ENCODE measurements at places on chromosomes 2 and 18.

GRCh38 chr2:104703669-104704068, 150.2 kb upstream of the POU3F3 start:
- DNase-seq, result no peak

GRCh38 chr2:79952616-79953015, 351.9 kb downstream of the LRRTM1 start:
- no peak for DNase-seq

DNA sequence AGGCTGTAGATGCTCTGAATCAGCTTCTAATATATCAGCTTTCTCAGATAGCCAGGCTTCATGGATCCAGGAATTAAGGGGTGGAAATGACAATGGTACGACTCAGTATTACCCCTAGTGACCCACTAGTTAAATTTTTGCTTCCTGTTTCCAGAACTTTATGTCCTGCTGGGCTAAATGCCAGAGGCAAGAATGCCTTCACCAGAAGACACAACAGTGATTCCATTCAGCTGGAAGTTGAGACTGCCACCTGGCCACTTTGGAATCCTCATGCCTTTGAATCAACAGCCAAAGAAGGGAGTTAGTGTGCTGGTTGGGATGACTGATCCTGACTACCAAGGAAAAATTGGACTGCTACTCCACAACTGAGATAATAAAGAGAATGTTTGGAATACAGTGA, 239.1 kb downstream of the ASXL3 start:
- no peak for DNase-seq

DNA sequence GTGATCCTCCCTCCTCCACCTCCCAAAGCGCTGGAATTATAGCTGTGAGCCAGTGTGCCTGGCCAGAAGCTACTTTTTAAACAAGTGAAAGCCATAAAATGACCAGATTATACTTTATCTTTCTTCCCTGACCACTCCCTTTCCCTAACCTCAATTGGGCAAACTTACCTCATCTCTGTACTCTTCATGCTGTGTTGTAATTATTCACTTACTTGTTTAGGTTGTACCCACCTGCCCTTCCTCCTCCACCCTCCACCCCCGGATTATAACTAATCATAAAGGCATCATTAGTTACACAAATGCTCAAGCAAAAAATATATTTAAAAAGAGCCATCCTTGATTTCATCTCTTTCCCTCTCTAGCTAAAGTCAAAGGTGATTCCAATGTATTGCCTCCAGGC, 279.9 kb downstream of the SETBP1 start:
- no peak for DNase-seq

GRCh38 chr2:42878581-42878980, 86.2 kb upstream of the HAAO start:
- DNase-seq, result no peak

GRCh38 chr2:149258531-149258930, 71.9 kb upstream of the LYPD6 start:
- DNase-seq, result no peak

- no peak for DNase-seq
Measured at GRCh38 chr2:59383473-59383872, 1142.3 kb upstream of the FANCL start.

GRCh38 chr2:8437228-8437948, 244.5 kb upstream of the ID2 start:
- no peak for DNase-seq

- DNase-seq, result no peak
Measured at GRCh38 chr18:58998401-58999203, 133.9 kb downstream of the ZNF532 start.

DNA sequence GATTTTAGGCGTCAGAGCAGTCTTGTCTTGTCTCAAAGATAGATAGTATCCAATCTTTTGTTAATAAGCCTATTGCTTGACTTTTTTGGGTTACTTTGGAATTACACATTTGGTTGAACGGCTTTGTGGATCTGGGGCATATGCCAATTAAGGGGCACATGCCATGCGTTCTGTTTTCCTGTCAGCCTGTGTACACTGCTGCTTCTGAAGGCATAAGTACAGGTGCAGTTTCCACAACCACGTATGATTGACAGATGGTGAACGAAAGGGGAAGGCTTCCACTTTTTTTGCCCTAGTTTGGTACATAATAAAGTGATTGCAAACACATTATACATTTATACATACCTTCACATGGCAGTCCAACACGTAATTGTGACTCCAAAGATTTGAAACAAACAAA, 102.3 kb downstream of the RAPH1 start:
- no peak for DNase-seq

DNA sequence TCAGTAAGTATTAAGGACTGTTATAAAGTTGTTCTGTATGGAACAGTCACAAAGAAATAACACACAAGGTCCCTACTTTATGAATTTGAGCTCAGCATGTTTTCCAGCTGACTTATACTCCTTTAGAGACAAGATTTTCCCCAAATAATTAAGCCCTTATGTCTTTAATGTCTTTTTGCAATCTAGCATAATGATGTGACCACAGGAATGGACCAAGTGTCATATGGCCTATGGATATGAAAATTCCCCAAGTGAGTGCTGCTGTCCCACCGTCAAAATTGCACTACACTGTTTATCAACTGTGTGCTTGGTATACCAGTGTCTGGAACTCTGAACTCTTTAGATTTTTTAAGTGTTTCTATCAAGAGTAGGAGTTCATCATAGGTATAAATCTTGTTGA, 369.6 kb downstream of the PID1 start:
- no peak for DNase-seq

DNA sequence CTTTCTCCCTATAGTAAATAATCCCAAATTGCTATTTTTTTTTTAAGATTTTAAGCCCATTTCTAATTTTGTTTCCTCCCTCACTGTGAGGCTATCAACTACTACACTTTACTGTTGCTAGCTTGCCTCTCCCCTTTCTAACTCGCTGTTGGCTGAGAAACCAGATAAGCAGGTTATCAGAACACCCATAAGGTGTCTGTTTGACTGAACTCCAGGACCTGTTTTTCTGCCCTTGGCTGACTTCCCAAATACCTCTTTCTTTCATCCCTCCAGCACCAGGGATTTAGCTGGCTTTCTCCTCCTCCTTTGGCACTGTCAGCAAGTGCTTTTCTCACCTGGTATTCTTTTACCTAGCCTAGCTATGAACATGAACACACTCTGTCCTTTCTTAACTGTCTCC, 11.1 kb downstream of the TRAK2 start:
- DNase-seq, result no peak

- no peak for DNase-seq
Measured at GRCh38 chr2:121650315-121650930, 1.2 kb upstream of the CLASP1 start.

GRCh38 chr2:175353275-175353674, 171.8 kb upstream of the ATP5MC3 start:
- no peak for DNase-seq

GRCh38 chr2:123098619-123099018, 926.5 kb upstream of the CNTNAP5 start:
- DNase-seq, result no peak

GRCh38 chr2:134133622-134134312, 120.1 kb upstream of the MGAT5 start:
- DNase-seq, result no peak

DNA sequence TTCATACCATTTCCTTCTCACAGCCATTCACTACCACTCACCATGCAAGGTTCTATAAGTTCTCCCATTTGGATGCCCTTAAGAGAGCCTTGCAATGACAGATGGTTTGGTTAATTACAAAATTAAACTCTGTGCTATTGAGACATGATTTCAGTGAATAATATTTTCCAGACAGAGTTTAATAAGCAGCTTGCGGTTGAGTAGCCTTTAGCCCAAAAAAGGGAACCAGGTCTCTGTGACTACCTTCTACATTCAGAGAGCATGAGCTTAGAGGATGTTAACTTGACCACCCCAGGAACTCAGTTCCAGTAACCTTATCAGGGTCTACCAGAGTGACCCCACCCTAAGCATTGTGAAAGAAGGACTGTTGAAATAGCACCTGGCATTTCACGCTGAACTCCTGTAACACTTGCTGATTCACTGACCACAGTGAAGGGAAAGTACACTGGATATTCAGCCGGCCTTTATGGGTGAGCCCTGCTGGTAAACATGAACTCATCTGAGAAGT, 1173.1 kb upstream of the ZEB2 start:
- no peak for DNase-seq

DNA sequence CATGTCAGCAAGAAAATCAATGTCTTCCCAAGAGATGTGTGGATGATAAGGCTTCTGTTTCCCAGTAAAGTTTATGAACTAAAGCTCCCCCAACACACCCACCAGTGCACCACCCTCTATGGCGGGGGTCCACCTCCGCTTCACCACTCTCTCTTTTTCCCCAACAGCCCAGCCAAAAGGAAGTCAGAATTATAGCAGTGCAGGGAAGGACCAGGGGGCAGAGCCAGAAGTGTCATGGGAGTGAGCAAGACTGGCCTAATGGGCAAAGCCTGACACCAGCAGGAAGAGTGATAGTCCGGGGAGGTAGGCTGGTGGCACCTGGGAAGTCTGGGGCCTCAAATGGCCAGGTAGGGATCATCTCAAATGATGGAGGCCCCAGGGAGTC, 167.7 kb downstream of the ZFP36L2 start:
- DNase-seq, result no peak

GRCh38 chr2:98247383-98247782, 98.9 kb upstream of the CNGA3 start:
- DNase-seq, result no peak

DNA sequence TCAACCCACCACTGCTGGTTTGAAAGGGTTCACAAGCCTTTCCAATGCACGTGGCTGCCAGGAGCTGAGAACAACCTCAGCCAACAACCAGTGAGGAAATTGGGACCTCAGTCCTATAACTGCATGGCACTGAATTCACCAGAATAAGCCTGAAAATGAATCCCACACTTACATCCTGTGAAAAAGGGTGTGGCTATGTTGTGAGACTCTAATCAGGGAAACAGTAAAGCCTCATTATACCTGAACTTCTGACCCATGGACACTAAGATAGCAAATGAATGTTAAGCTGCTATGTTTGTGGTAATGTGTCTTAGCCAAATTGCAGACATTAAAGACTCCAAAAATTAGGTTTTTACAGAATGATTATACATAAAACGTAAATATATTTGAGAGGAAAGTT, 515.8 kb downstream of the IRS1 start:
- no peak for DNase-seq

DNA sequence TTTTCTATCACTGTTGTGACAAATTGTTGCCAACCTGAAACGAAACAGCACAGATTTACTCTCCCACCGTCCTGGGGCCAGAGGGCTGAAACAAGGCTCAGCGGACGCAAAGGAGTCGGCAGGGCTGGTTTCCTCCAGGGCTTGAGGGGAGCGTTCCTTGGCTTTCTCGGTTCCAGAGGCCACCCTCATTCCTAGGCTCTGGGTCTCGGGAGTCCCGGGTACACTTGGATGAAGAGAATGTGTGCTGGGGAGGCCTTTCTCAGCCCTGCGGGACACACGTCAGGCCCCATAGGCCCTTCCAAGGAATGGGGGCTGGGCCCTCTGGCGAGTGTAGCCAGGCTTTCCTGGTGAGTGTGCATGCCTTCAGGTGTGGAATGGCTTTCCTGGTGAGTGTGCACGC, 287.3 kb upstream of the HS6ST1 start:
- no peak for DNase-seq

GRCh38 chr2:31231571-31232302, 2.2 kb upstream of the EHD3 start:
- DNase-seq, result no peak

DNA sequence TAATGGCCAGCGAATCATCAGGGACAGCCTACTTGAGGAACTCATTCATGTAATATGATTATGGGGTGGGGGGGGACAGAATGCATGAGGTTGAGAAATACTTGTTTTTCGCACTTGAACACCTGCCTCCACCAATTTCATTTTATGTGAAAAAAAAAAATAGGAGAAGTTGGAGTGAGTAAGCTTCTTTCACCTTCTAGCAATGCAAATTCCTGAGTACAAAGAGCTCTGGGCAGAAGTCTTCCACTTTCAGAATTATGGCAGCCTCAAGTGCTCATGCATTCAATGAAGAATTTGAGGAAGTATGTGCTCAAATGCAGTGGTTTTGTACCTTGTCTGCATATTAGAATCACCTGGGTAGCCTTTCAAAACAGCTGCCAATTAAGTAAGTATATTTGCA, 40.1 kb upstream of the GPD2 start:
- no peak for DNase-seq

- DNase-seq, result no peak
Measured at GRCh38 chr18:74715865-74716712, 118.4 kb downstream of the ZNF407 start.

- peak; percentile 67 for DNase-seq
Measured at GRCh38 chr2:85678794-85679672, 11.0 kb upstream of the SFTPB start.

GRCh38 chr2:168278424-168278888, 31.1 kb upstream of the STK39 start:
- DNase-seq, result no peak

- DNase-seq, result no peak
Measured at GRCh38 chr2:29544917-29545316, 376.5 kb downstream of the ALK start.

- no peak for DNase-seq
Measured at GRCh38 chr2:175205523-175205922, 24.0 kb upstream of the ATP5MC3 start.

Measured in T-helper 9 cell (primary cell).